ENCODE measurements at places on chromosomes 3 and 15. TPM values are rescaled to one million over a fixed set of nuclear protein-coding genes. Genes with fewer than 3 reads are reported as not detected.

Gene CEP70
- 68.7 TPM for total RNA-seq

Gene MKRN3
- total RNA-seq, result 2.1 TPM

Gene ADAMTS7
- total RNA-seq, result 2.6 TPM

Gene CDHR4
- 0.99 TPM for total RNA-seq

Gene GCSAM
- total RNA-seq, result not detected

Gene FMN1
- 12.3 TPM for total RNA-seq

Gene CYP1A1
- total RNA-seq, result 4.7 TPM

Gene TRPC1
- 29.3 TPM for total RNA-seq

Gene OR5K2
- not detected for total RNA-seq

Gene CPB1
- total RNA-seq, result not detected

Gene ZNF501
- 5.8 TPM for total RNA-seq

Gene GRK7
- total RNA-seq, result not detected

Gene CCR9
- total RNA-seq, result not detected

Gene MUC20
- total RNA-seq, result 11.0 TPM

Gene PLA2G4D
- not detected for total RNA-seq

Gene SRGAP3
- 7.7 TPM for total RNA-seq

DNA sequence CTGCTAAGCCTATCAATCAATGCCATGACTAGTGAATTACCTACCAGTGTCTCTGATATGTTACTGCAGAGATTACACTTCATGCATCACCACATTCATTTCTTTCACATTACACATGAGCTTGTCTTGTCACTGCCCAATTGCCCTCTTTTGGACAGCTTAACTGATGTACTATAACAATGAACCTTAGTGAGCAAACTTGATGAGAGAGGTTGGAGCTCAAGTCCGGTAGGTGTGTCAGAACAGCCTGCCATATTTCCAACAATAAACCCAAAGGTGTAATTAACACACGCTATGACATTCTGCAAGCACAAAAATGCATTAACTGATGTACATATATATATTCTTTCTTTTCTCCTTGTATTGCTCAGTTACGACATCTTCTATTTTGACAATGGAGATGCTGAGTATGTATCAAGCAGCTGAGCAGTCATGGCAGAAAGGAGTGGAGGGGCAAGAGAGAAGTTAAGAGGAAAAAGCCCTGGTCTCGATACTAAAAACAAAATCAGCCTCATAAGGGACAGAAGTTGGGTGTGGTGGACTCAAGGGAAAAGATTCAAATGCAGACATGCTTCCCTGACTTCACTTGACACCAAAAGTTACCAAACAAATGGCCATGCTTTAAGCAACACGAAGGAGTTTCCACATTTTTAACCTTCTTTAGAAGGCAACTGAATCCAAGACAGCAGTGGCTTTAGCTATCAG, 538.2 kb downstream of the FOXP1 start:
- H3K27ac ChIP-seq, result peak overlapping the region; percentile 51
- no peak overlapping the region for H3K4me3 ChIP-seq
- DNase-seq, result no peak

DNA sequence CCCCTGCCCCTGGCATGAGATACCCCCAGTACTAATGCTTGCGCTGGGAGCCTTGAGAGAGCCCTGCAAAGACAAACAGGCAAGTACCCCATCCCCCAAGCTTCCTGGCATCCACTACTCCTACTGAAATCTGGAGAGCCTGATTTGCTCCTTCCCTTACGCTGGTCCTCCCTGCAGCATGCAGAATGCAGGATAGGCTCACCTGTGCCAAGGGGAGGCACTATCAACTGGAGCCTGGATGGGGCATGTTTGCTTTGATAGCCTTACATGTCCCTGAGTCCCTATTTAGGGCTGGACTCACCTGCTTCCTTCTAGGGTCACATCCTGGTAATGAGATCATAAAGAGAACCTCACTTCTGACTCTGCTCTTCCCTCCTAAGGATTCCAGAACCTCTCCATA, 42.9 kb downstream of the RAB11A start:
- peaks cover 6% of the 10 kb centered on the region for H3K4me1 ChIP-seq
- H3K4me3 ChIP-seq, result no peak overlapping the region
- no peaks in the 10 kb centered on the region for H3K27me3 ChIP-seq

- DNase-seq, result no peak
- no peaks in the 10 kb centered on the region for H3K27me3 ChIP-seq
- H3K4me3 ChIP-seq, result peak overlapping the region; percentile 67
- peak overlapping the region; percentile 94 for H3K27ac ChIP-seq
These were observed 2.1 kb downstream of the RAB43 start for GRCh38 chr3:129119365-129120100.

GRCh38 chr3:11165476-11165875, 11.2 kb downstream of the HRH1 start:
- H3K4me1 ChIP-seq, result no peaks in the 10 kb centered on the region
- H3K27me3 ChIP-seq, result no peaks in the 10 kb centered on the region
- DNase-seq, result peak; percentile 42
- no peak overlapping the region for H3K4me3 ChIP-seq
- H3K27ac ChIP-seq, result no peak overlapping the region

DNA sequence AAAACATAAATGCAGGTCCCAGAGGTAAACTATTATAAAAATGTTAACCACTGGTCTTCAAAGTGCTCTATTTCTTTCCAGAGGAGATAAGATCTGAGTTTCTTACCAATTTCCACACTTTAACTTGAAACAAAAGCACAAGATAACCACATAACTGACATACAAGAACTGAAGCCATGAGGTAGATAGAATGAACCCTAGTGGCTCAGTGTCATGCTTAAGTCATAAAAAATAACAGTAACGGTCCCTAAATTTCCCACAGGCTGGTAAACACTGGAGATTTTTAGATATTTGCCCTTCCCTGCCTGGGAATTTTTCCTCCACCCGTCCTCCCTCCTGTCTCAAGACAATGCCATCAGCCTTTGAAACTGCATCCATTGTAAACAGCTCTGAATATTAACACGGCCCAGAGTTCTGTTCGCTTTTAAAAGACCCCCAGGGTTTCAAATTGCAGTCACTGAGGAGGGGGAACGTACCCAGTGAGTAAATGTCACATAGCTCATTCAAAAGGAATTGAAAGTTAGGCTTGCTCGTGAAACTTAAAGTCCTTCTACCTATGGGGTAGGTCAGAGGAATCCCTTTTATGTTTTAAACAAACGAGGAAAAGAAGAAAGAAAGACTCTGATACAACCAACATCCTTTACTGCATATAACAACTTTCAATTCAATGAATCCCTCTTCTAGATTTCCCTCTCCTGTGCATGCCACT, 5.7 kb downstream of the LRIG1 start:
- H3K27me3 ChIP-seq, result no peaks in the 10 kb centered on the region
- H3K4me1 ChIP-seq, result peaks cover 80% of the 10 kb centered on the region
- H3K27ac ChIP-seq, result peak overlapping the region; percentile 95
- H3K4me3 ChIP-seq, result peak overlapping the region; percentile 7
- no peaks in the 10 kb centered on the region for H3K36me3 ChIP-seq
- DNase-seq, result no peak

DNA sequence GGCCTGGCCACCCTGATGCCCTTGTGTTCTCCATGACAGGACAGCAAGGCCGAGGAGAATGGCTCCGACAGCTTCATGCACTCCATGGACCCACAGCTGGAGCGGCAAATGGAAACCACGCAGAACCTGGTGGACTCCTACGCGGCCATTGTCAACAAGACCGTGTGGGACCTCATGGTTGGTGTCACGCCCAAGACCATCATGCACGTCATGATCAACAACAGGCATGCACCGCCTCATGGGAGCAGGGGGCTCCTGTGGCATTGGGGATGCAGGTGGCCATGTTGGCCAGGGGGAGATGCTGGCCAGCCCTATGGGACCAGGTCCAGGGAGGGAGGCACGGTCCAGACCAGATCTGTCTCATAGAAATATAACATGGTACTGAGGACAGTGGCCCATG, 62.9 kb downstream of the GOLGA8B start:
- no peaks in the 10 kb centered on the region for H3K4me1 ChIP-seq
- no peaks in the 10 kb centered on the region for H3K27me3 ChIP-seq
- no peak overlapping the region for H3K4me3 ChIP-seq
- no peak for DNase-seq

DNA sequence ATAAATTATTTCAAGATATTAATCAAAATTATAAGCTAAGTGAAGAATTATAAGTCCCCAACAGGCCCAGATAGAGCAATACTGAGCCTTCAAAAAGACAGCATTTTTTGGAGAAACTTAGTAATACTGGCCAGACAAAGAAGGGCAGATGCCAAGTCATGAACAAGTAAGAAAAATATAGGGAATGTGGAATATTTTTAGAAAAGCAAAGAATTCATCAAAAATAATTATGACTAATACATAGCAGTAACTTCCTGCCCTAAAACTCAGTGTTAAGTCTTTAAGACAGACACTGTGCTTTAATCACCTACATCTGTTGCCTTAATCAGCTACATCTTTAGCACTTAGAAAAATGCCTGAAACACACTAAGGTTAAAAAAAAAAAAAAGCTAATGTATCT, 31.2 kb downstream of the DPH6 start:
- no peak for DNase-seq
- no peak overlapping the region for H3K27ac ChIP-seq
- no peaks in the 10 kb centered on the region for H3K4me1 ChIP-seq

DNA sequence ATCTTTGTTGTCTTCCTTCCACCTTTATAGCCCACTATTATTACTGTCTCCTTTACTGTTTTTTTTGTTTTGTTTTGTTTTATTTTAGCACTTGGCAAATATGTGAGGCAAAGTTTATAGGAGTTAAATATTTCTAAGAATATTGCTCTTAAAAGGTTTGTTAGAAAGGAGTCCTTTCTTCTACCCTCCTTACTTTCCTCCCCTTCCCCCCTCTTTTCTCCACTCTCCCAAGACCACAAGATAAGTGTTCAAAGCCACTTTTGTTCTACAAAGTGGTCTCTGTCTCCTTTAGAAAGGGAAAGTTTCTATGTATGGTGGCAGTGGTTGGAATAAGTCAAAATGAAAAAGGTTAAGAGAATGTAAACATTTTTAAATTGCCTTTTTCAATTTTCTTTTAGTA, 130.7 kb upstream of the TSC22D2 start:
- no peaks in the 10 kb centered on the region for H3K27me3 ChIP-seq
- no peak overlapping the region for H3K27ac ChIP-seq
- no peaks in the 10 kb centered on the region for H3K4me1 ChIP-seq
- H3K36me3 ChIP-seq, result no peaks in the 10 kb centered on the region
- no peak overlapping the region for H3K4me3 ChIP-seq

- H3K27ac ChIP-seq, result peak overlapping the region; percentile 53
- H3K4me3 ChIP-seq, result no peak overlapping the region
- no peak for DNase-seq
- H3K27me3 ChIP-seq, result no peaks in the 10 kb centered on the region
- H3K36me3 ChIP-seq, result peaks cover 8% of the 10 kb centered on the region
- H3K4me1 ChIP-seq, result peaks cover 82% of the 10 kb centered on the region
These were observed 8.3 kb downstream of the IQGAP1 start for GRCh38 chr15:90396321-90396720.

- H3K4me3 ChIP-seq, result no peak overlapping the region
- DNase-seq, result no peak
- H3K27ac ChIP-seq, result no peak overlapping the region
- no peaks in the 10 kb centered on the region for H3K4me1 ChIP-seq
- no peaks in the 10 kb centered on the region for H3K27me3 ChIP-seq
These were observed 47.6 kb downstream of the RAP2B start for GRCh38 chr3:153209596-153209995.

DNA sequence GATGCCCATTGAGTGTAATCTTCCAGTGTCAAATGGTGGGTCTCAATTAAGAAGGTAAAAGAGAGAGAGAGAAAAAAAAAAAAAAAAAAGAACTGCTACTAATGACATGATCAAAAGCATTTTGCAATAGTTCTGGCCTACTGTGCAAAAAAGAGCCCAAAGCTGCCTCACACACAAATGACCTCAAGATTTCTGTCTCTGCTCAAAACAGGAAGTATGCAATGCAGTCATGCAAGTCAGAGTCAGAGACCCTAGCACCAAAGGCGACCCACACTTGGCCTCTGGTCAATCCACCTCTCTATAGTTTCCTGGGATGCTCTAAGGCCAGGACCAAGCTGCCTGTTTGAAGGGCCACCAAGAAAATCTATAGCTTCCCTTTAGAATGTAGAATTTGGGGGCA, 323.5 kb downstream of the VPS13C start:
- H3K27me3 ChIP-seq, result no peaks in the 10 kb centered on the region
- H3K36me3 ChIP-seq, result no peaks in the 10 kb centered on the region
- no peak overlapping the region for H3K4me3 ChIP-seq
- no peaks in the 10 kb centered on the region for H3K4me1 ChIP-seq
- H3K27ac ChIP-seq, result no peak overlapping the region
- no peak for DNase-seq

GRCh38 chr3:8723612-8724011, 10.0 kb upstream of the CAV3 start:
- H3K27ac ChIP-seq, result no peak overlapping the region
- DNase-seq, result no peak
- no peaks in the 10 kb centered on the region for H3K27me3 ChIP-seq
- H3K4me1 ChIP-seq, result no peaks in the 10 kb centered on the region

GRCh38 chr3:142088522-142088921, 60.8 kb downstream of the TFDP2 start:
- no peak overlapping the region for H3K27ac ChIP-seq
- H3K4me3 ChIP-seq, result no peak overlapping the region
- H3K4me1 ChIP-seq, result no peaks in the 10 kb centered on the region
- no peaks in the 10 kb centered on the region for H3K27me3 ChIP-seq

GRCh38 chr3:111285694-111286093, 214.1 kb downstream of the NECTIN3 start:
- H3K36me3 ChIP-seq, result no peaks in the 10 kb centered on the region
- no peaks in the 10 kb centered on the region for H3K4me1 ChIP-seq
- DNase-seq, result no peak
- no peaks in the 10 kb centered on the region for H3K27me3 ChIP-seq
- H3K27ac ChIP-seq, result no peak overlapping the region
- no peak overlapping the region for H3K4me3 ChIP-seq

DNA sequence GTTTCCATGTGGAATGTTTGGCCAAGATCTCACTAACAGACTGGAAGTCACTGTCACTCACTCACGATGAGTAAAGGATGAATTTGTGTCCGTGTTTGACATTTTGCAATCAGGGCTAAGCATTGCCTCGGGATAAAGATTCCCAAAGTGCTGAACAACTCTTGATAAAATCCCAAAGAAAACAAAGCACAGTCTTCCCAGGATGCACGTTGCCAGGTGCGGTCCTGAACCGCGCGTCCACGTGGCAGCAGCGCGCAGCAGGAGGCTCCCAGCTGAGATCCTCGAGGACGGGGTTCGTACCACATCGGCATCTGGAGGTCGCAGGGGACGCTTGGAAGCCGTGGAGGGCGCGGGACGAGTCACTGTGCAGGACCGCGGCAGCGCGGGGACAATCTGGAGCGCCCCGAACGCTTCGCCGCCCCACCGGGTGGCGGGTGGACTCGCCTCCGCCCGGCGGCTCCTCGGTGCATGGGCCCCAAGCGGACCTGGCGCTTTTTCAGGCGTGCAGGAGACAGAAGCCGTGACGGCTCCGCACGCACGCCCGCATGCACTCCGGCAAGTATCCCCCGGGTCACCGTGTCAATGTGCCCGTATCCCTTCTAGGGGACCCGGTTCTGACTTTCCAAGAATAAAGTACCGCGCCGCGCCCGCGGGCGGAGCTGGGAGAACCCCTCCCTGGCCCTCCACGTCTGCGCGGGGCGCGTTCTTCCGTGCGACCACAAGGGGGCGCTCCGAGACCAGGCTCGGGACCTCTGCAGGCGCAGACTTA, 17.7 kb downstream of the CPN2 start:
- H3K4me3 ChIP-seq, result peak overlapping the region; percentile 11
- DNase-seq, result peak; percentile 90
- H3K27me3 ChIP-seq, result no peaks in the 10 kb centered on the region

GRCh38 chr3:113531826-113532697, at the start of gene SIDT1:
SIDT1 (plus strand) TSS chr3:113532555; CDS start chr3:113533022, 467 bp downstream.
- no peak within 1 kb of the TSS for H3K27ac ChIP-seq
- H3K36me3 ChIP-seq, result no peaks in the 10 kb centered on the region
- H3K4me1 ChIP-seq, result peaks cover 18% of the 10 kb centered on the region
- no peak for DNase-seq
- peak within 1 kb of the TSS; percentile 54 for H3K4me3 ChIP-seq
